Upper lobe of right lung (tissue), 1 donor: ENCODE measurements at places on chromosomes 12 and 14. TPM values are rescaled to one million over a fixed set of nuclear protein-coding genes. Genes with fewer than 3 reads are reported as not detected.

DNA sequence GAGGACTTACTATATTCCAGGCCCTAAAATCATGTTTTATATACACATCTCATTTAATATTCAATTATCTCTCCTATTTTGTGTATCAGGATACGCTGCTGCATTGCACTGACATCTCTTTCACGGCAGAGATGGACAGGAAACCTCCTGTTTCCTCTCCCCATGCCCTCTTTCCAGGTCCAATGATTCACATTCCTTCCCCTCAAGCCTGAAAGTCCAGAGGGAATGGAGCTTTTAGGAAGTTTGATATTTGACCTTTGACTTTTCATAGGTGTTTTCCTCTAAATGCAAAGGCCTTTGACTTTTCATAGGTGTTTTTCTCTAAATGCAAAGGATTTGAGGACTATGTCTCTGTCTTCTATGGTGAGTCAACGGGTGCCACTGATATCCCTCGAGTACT, 89.5 kb downstream of the STON2 start:
- peaks cover 15% of the 10 kb centered on the region for H3K4me1 ChIP-seq
- DNase-seq = no peak
- H3K4me3 ChIP-seq = no peak overlapping the region
- H3K27me3 ChIP-seq = no peaks in the 10 kb centered on the region
- H3K27ac ChIP-seq = no peak overlapping the region
- no peaks in the 10 kb centered on the region for H3K36me3 ChIP-seq

DNA sequence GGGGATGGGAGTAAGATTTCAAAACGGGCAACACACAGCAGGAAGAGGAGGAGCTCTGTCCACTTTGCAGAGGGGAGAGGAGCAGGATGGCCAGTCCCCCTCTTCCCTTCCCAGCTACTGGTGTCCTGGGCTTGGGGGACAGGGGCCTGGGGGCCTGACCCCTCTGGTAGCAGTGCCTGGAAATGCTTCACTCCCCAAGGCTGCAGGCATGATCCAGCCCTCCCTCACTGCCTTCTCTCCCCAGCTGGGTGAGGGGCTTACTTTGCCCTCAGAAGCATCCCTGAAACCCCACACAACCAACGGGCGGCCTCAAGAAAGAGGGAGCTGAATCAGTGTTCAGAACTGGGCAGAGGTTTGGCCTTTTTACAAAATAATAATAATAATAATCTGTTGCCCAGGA, 279.5 kb downstream of the DPF3 start:
- no peak for DNase-seq
- H3K4me1 ChIP-seq = no peaks in the 10 kb centered on the region
- H3K27ac ChIP-seq = no peak overlapping the region
- no peaks in the 10 kb centered on the region for H3K36me3 ChIP-seq
- H3K4me3 ChIP-seq = no peak overlapping the region
- no peaks in the 10 kb centered on the region for H3K27me3 ChIP-seq

DNA sequence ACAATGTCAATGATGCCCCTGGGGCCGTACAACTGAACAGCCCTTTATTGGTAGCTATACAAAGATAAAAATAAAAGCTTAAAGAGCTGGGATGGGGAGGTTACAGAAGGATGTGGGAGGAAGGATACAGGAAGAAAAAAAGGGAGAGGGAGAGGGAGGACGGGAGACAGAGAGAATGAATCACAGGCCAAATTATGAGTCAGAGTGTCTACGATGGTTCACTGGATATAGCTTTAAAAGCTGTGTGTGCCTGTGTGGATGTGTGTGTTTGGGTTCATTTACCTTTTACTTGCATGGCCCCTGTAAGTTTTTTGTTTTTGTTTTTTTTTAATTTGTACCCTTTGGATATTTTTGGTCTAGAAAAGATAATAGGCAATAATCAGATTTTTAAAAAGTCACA, 111.9 kb downstream of the CCDC60 start:
- H3K4me1 ChIP-seq = no peaks in the 10 kb centered on the region
- H3K27ac ChIP-seq = no peak overlapping the region
- no peak for DNase-seq
- H3K4me3 ChIP-seq = no peak overlapping the region

DNA sequence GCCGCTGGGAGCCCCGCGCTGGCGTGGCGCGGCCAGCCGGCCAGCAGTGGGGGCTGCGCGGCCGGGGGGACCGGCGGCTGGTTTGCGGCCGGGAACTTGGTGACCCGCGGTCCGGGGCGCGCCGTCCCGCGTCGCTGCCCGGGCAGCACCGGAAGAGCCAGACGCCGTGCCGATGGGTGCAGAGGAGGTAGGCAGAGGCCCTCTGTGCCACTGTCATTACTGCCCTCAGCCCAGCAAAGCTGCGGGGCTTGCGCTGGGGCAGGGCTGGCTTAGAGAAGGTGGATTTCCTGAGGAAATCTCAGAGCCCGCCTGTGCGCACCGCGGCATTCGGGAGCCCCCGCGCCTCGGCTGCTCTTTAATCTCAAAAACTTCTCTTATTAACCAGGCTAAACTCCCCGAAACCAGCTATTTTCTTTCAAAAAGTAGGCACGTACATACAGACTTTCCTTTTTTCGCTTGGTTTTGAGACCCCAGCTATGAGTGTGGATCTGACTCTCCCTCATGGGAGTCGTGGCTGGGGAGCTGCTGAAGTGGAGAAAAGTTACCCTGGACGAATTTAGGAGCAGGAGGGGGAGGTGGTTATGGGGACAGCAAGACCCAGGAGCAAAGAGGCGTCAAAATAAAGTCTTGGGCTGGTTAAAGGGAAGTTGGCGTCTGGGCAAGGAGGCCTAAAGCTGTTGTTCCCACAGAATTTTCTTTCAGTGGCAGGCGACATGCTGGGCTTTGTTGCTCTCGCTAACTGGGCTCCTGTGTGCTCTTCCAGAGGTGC, 802 bp downstream of the SUSD6 start:
- peak overlapping the region; percentile 81 for H3K4me3 ChIP-seq
- no peaks in the 10 kb centered on the region for H3K27me3 ChIP-seq
- H3K4me1 ChIP-seq = peaks cover 52% of the 10 kb centered on the region

GRCh38 chr14:61678975-61679374, 16.3 kb upstream of the HIF1A start:
- no peaks in the 10 kb centered on the region for H3K36me3 ChIP-seq
- no peaks in the 10 kb centered on the region for H3K27me3 ChIP-seq
- DNase-seq = no peak
- H3K4me1 ChIP-seq = no peaks in the 10 kb centered on the region
- no peak overlapping the region for H3K27ac ChIP-seq

Gene LTBP2
- 117 TPM for total RNA-seq

Gene CLEC2D
- total RNA-seq = 12.9 TPM

DNA sequence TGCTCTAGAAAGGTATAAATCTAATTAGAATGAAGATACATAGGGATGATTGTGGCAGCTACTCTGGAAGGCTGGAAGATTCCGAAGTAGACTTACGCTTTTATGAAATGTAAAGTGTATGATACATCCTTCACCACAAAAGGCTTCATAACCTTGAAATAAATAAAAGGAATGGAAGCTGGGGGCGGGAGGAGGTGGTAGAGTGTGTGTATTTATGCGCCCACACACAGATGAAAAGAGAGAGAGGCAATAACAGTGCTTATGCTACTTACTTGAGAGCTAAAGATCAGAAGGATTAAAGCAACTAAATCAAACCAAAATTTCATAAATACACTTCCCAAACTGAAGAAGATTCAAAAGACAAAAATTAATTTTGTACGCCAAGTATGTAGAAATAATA, 30.4 kb downstream of the CBX5 start:
- no peak overlapping the region for H3K27ac ChIP-seq
- no peaks in the 10 kb centered on the region for H3K4me1 ChIP-seq
- DNase-seq = no peak
- no peak overlapping the region for H3K4me3 ChIP-seq
- no peaks in the 10 kb centered on the region for H3K27me3 ChIP-seq

Gene RNF31
- total RNA-seq = 52.3 TPM

DNA sequence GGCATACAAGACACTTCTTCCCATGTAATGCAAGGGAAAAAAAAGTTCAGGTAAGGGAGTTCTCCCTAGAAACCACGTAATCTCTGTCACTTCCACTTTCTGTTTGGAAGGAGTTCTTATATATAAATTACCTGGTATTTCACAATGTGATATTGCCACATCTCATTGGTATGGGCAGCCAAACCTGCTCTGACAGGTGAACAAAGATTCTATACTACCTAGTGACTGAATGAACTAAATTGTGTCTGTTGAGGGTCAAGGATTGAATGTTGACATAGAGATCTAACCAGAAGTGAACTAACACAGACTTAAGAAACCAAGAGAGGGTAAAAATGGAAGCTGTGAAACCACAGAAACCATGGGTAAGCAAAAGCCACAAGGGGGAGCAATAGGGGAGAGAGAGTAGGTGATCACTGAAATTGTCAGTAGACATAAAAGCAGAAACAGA, 161.3 kb downstream of the RPL10L start:
- H3K36me3 ChIP-seq = no peaks in the 10 kb centered on the region
- no peaks in the 10 kb centered on the region for H3K27me3 ChIP-seq
- no peaks in the 10 kb centered on the region for H3K4me1 ChIP-seq

GRCh38 chr12:27913999-27914614, 58.4 kb downstream of the PTHLH start:
- no peaks in the 10 kb centered on the region for H3K4me1 ChIP-seq
- H3K27me3 ChIP-seq = no peaks in the 10 kb centered on the region
- no peak for DNase-seq
- H3K4me3 ChIP-seq = no peak overlapping the region
- H3K36me3 ChIP-seq = no peaks in the 10 kb centered on the region
- H3K27ac ChIP-seq = no peak overlapping the region

Gene LUM
- 361 TPM for total RNA-seq

DNA sequence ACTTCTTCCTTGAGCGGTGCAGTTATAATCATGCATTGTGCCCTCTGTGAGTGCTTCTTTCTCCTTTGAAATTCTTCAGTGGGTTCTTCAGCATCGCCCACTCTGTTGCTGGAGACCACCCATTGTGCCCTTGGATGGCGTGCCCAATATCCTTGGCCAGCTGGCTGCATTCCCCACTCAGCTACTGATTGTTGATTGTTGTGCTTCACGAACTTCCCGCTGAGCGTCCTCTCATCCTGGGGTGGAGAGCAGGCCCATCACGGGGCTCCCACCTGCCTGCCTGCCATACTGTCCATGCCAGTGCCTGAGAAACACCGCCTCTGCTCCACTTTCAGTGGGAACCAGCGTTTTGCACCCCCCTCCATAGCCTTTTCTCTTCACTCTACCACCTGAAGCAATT, 8.6 kb upstream of the SSTR1 start:
- no peaks in the 10 kb centered on the region for H3K36me3 ChIP-seq
- DNase-seq = no peak
- no peaks in the 10 kb centered on the region for H3K27me3 ChIP-seq

DNA sequence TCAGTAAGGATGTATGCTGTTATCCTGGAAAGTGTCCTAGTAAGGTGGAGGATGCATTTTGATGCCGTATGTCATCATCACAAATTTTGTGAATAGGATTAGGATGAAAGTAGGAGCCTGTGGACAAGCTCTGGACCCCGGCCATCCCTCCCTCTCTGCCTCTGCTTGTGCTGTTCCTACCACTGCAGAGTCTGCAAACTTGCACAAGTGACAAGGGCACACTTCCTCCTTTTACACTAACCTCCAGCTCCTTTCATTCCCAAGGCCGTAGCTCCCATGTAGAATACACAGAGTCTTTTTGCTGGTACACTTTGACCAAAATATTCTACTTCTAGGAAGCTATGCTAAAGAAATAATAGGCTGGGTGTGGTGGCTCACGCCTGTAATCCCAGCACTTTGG, 13.3 kb upstream of the TMCC3 start:
- H3K36me3 ChIP-seq = no peaks in the 10 kb centered on the region
- DNase-seq = no peak
- no peak overlapping the region for H3K4me3 ChIP-seq
- no peak overlapping the region for H3K27ac ChIP-seq

DNA sequence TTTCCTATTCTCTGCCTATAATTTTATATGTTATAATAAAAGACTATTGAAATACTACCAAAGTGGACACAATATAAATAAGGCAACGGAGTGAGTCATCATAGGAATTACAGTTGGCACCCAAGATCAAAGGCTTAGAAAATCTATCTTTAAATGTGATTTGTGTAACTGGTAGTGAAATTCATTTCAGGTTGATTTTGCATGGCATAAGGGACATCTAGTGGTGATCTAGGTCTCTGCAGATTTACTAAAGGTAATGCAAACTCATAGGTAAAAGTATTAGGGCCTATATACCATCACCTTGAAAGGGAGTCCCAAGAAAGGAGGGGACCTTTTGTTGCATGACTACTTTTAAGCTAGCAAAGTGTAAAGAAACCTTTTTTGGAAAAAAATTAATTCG, 527.2 kb downstream of the NRXN3 start:
- no peak overlapping the region for H3K27ac ChIP-seq
- H3K4me3 ChIP-seq = no peak overlapping the region
- H3K27me3 ChIP-seq = no peaks in the 10 kb centered on the region
- DNase-seq = no peak

- H3K36me3 ChIP-seq = no peaks in the 10 kb centered on the region
- no peaks in the 10 kb centered on the region for H3K27me3 ChIP-seq
- H3K4me1 ChIP-seq = peaks cover 4% of the 10 kb centered on the region
Observed at GRCh38 chr14:55715889-55716288, 135.9 kb downstream of the KTN1 start.

- no peaks in the 10 kb centered on the region for H3K27me3 ChIP-seq
- no peaks in the 10 kb centered on the region for H3K36me3 ChIP-seq
- H3K27ac ChIP-seq = no peak overlapping the region
- no peak overlapping the region for H3K4me3 ChIP-seq
- no peaks in the 10 kb centered on the region for H3K4me1 ChIP-seq
- no peak for DNase-seq
Observed at GRCh38 chr14:58821421-58821820, 183.7 kb downstream of the DACT1 start.

DNA sequence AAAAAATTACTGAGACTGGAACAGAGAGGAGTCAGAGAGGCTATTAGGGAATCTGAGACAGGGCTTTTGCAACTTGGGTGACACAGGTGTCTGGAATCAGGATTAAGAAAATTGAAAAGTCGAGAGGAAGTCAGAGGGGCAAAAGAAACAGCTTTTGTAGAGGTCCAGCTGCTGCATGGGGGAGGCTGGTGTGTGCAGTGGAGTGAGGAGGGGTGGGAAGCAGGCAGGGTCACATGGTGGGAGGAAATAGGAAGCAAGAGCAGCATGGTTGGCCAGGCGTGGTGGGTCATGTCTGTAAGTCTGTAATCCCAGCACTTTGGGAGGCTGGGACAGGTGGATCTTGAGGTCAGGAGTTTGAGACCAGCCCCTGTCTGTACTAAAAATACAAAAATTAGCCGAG, 69.7 kb upstream of the VRK1 start:
- DNase-seq = no peak
- H3K4me3 ChIP-seq = no peak overlapping the region
- no peaks in the 10 kb centered on the region for H3K4me1 ChIP-seq
- no peak overlapping the region for H3K27ac ChIP-seq
